T-helper 17 cell (primary cell): ENCODE measurements at places on chromosomes 7 and 10. TPM values are rescaled to one million over a fixed set of nuclear protein-coding genes. Genes with fewer than 3 reads are reported as not detected.

Gene MAT1A
- not detected for total RNA-seq

Gene COL26A1
- not detected for total RNA-seq

Gene GIMAP6
- total RNA-seq: 48.3 TPM

DNA sequence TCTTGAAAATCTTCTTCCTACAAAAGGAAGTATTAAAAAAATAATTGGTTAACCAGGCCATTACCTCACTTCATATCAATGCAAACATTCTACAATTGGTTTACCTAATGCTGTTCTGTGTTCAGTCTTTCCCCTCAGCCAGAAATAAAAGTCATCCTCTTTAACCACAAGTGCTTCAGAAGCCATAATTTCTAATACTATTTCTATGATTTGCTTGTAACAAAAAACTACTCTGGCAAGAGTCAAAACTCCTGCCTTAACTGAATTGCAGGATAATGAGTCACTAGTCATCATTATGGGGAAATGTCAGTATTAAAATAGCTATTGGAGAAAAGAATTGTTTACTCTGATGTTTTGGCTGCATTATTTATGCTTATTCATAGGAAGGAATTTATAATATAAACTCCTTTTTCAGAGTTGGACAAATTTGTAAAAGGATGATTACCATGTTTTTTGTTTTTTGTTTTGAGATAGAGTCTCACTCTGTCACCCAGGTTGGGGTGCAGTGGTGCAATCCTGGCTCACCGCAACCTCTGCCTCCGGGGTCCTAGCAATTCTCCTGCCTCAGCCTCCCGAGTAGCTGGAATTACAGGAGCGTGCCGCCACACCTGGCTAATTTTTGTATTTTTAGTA is 55.5 kb upstream of the ODAD2 start:
- DNase-seq: no peak

GRCh38 chr10:132697578-132698200 is 88.3 kb downstream of the NKX6-2 start:
- DNase-seq: no peak

DNA sequence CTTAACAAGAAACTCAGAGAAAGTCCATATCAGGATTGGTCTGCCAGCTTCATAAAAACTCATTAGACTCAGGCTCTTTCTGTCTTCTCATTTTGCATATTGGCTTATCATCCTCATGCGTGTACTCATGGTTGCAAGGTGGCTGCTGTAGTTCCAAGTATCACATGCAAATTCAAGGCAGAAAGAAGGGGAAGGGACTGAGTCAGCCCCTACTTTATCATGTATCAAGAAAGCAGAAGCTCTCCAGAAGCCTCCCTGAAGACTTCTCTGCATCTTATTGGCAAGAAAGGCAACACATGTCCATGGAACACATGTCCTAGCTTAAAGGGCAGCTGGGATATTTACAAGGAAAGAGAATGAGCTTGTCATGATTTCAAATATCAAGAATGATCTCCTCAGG is 19.4 kb upstream of the EZH2 start:
- no peak for DNase-seq

- no peak for DNase-seq
Observed at GRCh38 chr7:69826283-69826682, 228.0 kb downstream of the AUTS2 start.

GRCh38 chr7:102081244-102081627 is 205.4 kb upstream of the SH2B2 start:
- DNase-seq: no peak
